NCI-H1417 (cell line): ENCODE measurements at places on chromosomes 2 and 18.

GRCh38 chr18:60549338-60549960 lies 176.9 kb upstream of the MC4R start:
- DNase-seq = peak; percentile 83

DNA sequence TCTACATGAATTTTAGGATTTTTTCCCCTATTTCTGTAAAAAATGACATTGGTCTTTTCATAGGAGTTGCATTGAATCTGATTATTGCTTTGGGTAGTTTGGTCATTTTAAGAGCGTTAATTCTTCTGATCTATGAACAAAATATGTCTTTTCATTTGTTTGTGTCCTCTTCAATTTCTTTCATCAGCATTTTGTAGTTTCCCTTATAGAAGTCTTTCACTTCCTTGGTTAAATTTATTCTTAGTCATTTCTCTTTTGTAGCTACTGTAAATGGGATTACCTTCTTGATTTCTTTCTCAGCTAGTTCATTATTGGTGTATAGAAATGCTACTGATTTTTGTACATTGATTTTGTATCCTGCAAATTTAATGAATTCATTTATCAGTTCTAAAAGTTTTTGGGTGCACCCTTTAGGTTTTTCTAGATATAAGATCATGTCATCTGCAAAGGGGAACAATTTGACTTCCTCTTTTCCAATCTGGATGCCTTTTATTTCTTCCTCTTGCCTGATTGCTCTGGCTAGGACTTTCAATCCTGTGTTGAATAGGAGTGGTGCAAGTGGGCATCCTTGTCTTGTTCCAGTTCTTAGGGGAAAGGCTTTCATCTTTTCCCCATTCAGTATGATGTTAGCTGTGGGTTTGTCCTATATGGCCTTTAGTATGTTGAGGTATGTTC lies 36.6 kb upstream of the AAK1 start:
- DNase-seq = no peak

GRCh38 chr2:128413014-128413717 lies 94.5 kb upstream of the HS6ST1 start:
- DNase-seq = no peak

GRCh38 chr18:25189391-25190185 lies 162.4 kb downstream of the ZNF521 start:
- DNase-seq = no peak

DNA sequence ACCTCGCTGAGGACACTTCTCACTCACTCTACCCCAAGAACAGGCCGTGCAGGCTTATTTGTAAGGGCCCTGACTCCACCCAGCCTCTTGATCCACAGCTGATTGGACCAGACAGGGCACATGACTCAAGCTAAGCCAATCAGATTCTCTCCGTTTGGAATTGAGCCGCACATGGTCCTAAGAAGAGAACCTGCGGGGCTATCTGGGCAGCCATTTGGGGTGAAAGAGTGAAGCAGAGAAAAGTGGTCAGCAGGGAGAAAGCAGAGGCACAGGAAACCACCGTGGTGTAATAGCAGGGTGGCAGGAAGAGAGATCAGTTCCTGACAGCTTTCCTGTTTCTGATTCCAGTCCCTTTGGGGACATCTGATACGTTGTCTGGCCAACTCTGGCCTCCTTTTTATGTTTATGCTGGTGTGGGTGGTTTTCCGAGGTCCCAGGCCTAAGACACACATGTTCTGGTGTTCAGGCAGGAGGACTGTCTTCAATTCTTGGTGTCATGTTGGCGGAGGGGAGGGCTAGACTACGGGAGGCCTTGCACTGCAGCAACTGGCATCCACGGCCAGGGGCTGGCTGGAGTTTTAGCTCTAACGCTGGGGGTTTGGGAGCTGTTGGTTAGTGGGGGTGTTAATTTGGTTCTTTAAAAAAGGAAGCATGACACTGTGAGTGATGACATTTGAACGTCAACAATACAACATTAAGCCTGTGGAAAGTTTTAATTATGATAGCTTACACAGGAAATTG lies 26.1 kb upstream of the SPTBN1 start:
- DNase-seq = no peak

GRCh38 chr2:68722712-68723111 lies 11.9 kb upstream of the ARHGAP25 start:
- no peak for DNase-seq

- DNase-seq = no peak
Observed at GRCh38 chr2:120269816-120270215, 17.2 kb downstream of the RALB start.

GRCh38 chr2:20617081-20617575 lies 33.8 kb downstream of the HS1BP3 start:
- DNase-seq = no peak
